ENCODE measurements at places on chromosomes 6 and 20. TPM values are rescaled to one million over a fixed set of nuclear protein-coding genes. Genes with fewer than 3 reads are reported as not detected.

DNA sequence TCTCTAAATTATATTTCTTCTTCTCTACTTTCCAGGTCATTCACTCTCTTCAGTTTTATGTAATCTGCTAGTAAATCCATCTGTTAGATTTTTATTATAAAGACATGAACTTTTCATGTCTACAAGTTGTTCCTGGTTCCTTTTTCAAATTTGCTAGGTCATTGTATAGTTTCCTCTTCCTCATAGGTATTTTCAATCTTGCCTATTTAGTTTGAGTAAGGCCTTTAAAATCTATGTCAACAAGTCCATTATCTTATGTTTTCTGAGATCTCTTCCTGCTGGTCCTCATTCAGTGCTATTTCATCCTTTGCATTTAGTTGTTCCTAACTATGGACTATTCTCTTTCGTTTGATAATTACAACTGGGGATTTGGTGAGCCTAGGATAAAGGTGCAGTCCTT, 11.0 kb downstream of the RRBP1 start:
- DNase-seq = no peak

DNA sequence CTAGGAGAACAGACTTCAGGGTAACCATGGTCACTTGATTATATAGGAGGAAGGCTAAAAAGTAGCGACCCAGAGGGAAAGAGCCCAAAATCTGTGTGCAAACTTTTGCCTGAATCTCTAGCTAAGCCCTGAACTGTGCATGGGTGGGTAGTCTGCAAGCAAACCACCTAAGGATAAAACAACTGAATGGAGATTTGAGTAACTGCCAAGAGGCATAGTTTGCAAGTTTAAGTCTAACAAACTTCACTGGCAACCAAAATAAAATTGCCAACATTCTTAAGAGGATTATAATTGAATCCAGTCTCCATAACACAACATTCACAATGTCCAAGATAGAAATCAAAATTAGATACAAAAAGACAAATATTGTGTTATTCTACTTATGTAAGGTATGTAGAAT, 192.0 kb upstream of the PLN start:
- DNase-seq = no peak

DNA sequence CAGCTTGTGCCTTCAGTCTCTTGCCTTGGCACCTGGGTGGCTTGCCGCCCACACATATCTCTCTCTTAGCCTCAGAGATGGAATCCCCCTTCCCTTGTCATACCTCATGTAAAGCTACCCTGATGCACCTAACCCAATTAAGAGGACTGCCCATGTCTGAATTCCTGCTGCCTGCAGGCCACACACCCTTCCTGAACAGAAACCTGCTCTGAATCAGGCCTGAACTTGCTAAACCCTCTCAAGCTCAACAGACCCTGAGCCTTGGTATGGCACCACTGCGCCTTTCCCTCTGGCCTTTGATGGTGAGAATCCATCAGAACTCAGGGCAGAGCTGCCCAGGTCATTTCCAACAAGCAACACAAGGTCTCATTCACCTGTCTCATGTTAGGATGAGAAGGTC, 5.2 kb downstream of the RAET1G start:
- no peak for DNase-seq

GRCh38 chr6:141199074-141199473, 933.7 kb upstream of the GJE1 start:
- DNase-seq = no peak

GRCh38 chr6:168345896-168346754, 26.5 kb upstream of the DACT2 start:
- DNase-seq = no peak

Gene MDFI
- total RNA-seq = 1.3 TPM

GRCh38 chr6:44976677-44977641, 351.2 kb upstream of the RUNX2 start:
- no peak for DNase-seq

GRCh38 chr6:4067673-4068072, 11.3 kb downstream of the FAM217A start:
- no peak for DNase-seq

Gene POU5F1
- 0.67 TPM for total RNA-seq

Gene SLC25A27
- 15.3 TPM for total RNA-seq

DNA sequence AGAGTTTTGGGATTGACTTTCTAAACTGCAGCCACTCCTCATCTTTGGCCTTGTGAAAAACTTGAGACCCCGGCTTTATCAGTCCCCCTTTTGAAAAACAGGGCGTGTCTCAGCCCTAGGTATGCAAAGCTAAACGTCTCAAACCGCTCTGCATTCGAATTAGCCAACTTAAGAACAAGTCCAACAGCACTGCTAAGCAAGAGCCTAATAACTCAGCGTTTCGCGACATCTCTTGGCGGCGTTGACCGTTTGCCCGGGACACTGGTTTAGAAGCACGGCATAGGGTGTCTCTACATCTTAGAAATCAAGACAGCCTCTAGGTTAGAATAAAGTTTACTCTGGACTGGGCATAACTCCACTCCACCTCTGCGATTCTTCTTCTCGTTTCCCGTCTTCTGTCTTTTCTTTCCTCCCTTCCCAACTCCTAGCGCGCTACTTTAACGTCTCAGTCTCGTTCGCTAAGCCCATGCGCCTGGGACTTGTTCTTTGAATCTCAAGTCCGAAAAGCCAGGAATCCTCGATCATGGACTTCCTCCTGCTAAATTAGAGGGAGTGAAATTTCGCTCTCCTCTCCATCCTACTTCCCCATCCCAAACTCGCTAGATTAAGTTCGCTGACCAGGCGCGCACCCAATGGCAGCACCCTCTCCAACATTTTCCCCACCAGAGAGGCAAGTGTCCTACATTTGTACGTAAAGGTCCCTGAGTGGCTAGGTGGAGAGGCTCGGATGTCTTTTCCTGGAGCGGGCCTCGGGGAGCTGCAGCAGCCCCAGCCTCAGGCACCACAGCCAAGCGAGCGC, 10.5 kb upstream of the TFAP2A start:
- DNase-seq = no peak

Gene GSTA3
- not detected for total RNA-seq

Data from left ventricle myocardium superior (tissue), 1 donor.